ENCODE measurements at places on chromosomes 11 and 22.

GRCh38 chr11:48091426-48092102, 111.2 kb downstream of the PTPRJ start:
- no peak for DNase-seq

DNA sequence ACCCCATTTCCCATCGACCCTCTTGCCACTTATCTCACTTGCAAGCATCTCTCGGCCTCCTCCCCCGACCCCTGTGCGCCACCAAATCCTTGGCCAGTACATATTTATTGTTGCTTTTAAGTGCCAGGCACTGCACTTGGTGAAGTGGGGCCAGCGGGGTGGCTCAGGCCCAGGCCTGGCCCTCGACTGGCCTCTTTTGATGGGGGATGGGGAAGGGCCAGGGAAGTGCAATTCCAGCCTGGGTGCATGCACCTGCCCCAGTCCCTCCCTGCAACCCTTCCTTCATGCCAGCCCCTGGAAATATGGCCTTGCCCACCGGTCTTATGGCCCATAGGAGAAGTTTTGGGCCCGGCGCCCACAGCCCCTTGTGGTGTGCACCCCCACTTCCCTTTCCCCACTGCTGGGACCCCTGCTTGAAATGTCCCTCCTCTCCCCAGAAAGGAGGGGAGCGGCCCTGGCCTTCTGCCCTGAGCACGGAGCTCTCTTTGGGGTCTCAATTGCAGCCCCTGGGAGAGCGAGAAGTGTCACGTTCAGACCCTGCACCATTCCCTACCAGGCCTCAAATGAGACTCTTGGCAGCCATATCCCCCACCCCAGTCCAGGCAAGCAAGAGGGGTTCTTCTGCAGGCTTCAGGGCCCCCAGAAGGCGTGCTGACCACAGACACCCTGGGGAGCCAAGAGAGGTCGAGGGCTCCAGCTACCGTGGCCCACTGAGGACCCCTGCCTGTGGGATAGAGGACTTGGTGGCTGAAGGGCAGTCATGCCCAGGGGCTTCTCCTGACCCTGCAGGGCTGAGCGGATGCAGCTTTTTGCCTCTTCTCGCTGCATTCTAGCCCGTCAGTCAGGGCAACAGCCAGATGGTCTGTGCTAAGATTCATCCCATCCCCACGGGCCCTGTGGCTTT, 961 bp downstream of the SUSD2 start:
- no peak for DNase-seq

- no peak for DNase-seq
These were observed 8.6 kb upstream of the OR51G1 start for GRCh38 chr11:4932751-4933150.

- DNase-seq: peak; percentile 89
These were observed 7.0 kb upstream of the MALAT1 start for GRCh38 chr11:65491614-65492386.

DNA sequence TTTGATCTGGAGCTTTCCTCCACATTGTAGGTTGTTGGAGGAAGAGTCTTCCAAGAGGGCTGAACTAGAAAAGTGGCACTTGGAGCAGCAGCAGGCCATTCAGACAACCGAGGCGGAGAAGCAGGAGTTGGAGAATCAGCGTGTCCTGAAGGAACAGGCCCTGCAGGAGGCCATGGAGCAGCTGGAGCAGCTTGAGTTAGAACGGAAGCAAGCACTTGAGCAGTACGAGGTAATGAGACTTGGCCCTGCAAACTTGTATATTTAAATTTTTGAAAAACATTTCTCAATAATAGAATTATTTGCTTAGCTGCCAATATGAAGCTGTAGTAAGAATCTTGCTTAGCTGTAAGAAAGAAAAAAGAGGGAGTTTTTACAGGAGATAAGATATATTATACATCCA, 84.0 kb downstream of the SWAP70 start:
- no peak for DNase-seq

DNA sequence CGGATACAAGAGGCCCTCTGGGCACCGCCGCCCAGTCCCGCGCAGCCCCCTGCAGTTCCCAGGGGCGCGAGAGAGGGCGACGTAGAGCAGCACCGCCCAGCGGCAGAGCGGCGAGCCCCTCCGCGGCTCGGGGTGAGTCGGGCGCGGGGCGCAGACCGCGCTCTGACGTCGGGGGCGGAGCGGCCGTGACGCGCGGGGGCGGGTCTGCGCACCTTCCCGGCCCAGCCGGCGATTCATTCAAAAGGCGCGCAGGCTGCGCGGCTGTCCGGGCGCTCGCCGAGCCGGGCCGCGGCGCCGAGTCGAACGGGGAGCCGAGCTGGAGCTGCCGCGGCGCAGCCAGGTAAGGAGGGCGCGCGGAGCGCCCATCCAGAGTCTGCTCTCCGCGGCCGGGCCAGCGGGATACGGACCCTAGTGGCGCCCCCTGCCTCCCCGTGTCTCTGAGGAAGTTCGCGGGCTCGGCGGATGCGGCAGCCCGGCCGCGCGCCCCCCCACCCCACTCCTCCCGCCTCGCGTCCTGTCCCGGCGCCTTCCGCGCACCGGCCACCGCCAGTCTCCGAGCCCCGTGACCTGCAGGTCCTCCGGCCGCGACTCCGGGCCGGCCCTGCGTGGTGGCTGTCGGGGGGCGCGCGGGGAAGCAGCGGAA, at the start of gene RELT:
TSS of gene RELT (plus strand) at position 240 of the 643 bp plus-strand sequence. CDS start 12,738 bp downstream, outside the sequence.
- peak; percentile 34 for DNase-seq

GRCh38 chr11:107605061-107606006, 14.4 kb downstream of the ELMOD1 start:
- no peak for DNase-seq

DNA sequence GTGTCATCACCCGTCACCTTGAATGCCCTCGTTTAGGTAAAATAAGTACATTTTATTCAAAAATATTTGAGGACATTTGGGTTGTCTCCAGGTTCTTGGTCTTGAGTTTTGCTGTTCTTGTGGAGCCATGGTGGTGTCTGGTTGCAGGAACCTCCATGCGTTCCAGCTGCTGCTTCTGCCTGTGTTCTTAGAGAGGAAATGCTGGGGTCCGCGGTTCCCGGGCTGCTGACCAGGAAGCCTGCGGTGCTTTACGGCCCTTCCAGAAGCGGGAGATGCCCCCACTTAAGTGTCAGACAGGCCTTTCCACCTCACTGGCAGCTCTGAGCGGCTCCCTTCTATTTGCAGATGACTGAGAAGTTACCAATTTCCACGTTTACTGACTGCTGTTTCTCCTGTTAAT, 66.8 kb downstream of the LRP5 start:
- DNase-seq: no peak

- no peak for DNase-seq
These were observed 66.9 kb downstream of the SPON1 start for GRCh38 chr11:14029440-14029839.

- no peak for DNase-seq
These were observed 17.7 kb downstream of the MGAT3 start for GRCh38 chr22:39474351-39475111.

GRCh38 chr22:46068593-46069491, 81.5 kb upstream of the PPARA start:
- DNase-seq: peak; percentile 87

DNA sequence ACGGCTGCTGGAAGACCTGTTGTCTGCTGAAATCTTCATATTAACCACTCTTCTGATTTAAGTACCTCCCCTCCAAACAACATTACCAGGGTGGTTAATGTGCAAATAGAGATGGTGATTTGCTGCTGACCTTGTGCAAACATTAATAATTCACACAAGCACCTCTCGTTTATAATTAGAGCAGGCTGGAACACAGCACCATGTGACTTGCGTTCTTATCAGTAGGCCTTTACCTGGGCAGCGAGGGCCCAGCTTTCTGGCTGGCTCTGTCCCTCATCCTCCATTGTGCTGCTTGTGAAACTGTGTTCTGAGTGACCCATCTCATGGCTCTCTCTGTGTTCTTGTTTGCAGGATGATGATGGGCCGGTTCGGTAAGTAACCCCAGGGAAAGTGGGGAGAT, 41.0 kb upstream of the PARVG start:
- DNase-seq: no peak

DNA sequence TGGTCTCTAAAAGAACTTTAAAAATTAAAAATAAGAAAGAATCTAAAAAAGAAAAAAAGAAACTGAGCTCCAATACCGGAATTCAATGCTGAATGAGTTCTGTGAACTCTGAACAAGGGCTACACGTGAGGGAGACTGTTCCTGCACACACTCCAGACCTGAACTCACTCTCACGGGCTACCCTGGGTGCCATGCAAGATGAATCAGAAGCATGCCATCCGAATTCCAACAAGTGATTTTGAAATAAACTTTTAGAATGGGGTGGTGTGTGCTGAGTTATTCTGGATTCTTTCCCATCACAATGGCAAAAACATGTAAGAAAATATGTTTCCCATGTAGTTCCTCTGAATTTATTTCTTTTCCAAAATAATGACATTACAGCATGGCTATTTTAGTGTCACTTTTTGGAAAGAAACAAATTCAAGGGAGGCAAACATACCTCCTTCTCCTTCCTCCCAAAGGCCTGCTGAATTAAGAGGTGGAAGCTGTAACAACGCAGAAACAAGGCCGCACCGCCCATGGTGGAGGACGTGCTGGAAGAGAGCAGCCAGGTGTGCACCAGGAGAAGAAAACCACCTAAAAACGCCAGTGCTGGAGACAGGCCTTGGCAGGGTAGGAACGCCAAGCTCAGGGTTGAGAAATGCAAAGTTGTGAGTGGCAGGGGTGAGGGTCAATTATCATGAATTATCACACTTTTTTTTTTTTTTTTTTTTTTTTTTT, 63.2 kb upstream of the ARFGAP3 start:
- no peak for DNase-seq

- DNase-seq: no peak
These were observed 29.8 kb downstream of the NECTIN1 start for GRCh38 chr11:119699227-119699626.

- no peak for DNase-seq
These were observed 5.7 kb downstream of the LRP4 start for GRCh38 chr11:46912526-46913150.

DNA sequence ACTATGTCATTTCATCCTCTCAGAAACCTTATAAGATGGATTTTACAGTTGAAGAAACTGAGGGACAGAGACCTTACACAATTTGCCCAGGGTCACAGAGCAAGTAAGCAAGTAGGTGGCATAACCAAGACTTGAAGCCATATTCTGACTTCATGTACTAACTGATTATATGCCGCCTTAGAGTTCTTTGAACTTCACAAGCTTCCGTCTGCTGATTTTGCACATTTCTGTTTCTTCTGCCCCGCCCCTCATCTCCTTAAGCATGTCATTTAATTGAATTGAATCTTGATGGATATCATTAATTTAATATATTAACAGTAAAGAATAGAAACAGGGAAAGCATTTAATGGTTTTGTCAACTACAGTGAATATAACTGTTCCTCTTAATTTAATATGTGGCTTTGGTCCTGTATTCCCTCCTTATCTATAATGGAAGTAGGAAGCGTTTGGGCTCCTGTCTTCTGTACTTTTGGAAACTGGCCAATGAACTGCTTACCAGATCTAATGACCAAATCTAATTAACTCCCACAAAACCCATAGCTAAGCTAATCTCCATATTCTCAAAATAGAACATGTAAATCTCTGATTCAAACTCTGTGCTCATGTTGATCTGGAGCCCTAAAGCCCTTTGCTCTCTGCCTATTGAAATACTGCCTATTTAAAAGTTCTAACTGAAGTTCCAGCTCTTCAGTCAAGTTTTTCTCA, 30.4 kb downstream of the SIK2 start:
- DNase-seq: no peak

DNA sequence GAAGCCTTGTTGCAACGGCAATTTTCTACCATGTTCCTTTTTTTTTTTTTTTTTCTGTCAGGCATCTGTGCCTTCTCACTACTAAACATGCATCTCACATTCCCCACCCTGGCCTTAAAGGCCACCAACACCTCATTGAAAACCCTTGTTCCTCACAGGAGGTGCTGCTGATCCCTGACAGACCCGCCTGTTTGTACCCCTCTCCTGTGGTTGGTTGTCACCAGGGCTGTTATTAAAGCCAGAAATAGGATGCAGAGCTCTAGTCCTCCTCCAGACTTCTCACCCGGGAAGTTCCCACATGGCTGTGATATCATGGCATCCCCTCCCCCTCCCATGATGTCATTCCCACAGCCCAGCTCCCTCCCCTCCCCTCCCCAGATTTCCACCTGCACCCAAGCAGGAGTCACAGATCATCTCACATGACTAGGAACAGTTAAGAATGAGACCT, 302.8 kb upstream of the NCAM1 start:
- DNase-seq: no peak

- DNase-seq: no peak
These were observed 219.0 kb upstream of the ZBED5 start for GRCh38 chr11:11076879-11077278.

DNA sequence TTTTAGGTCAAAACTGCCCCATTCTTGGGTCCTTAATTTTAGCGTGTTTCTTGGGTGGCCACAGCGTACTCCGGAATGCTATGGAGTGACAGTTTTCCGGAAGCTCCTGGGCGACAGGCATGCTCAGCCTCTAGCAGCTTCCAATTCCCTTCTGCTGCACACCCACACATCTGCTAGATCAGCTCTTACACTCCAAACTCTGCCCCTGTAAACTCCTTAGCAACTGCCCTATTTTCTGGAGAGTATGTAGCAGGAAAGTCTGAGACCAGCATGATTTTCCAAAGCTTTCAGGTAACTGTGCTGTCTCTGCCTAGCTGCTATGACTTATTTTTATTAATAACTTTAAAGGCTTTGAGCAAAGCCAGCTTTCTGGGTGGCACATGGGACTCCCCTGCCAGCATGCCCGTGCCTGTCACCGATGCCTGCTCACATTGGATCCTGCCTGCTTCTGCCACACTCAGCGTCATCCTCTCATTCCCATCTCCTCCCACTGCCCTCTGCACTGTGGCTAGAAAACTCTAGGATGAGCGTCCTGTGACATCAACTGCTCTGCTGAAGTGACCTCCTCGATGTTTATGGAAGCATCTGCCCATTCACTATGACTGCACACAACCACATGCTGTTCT, 17.3 kb downstream of the TOLLIP start:
- no peak for DNase-seq

All from BJ (cell line).